ENCODE measurements at places on chromosomes 1 and 21.

- no peak for DNase-seq
Observed at GRCh38 chr21:18155508-18156193, 89.0 kb upstream of the CHODL start.

DNA sequence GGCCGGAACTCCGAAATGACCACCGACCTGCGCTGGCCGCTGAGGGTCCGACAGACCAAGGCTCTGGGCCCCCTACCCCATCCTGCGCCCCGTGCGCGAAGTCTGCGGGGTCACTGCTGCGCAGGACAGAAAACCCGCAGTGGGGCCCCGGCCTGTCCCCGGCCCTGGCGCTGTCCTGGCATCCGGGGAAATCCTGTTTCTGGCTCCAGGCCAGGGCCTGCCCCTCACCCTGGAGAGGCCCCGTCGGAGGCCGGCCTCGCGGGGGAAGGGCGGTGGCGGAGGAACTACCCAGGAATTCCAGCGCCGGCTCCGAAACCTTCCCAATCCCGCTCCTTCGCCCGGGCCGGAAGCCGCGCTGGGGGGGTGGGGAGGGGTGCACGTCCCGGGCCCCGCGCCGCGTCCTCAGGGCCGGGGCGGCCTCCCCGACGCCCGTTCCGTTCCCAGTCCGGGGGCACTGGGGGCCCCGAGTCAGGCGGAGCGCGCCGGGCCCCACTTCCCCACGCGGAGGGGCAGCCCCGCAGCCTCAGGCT lies 77.0 kb downstream of the MORN1 start:
- peak; percentile 79 for DNase-seq

DNA sequence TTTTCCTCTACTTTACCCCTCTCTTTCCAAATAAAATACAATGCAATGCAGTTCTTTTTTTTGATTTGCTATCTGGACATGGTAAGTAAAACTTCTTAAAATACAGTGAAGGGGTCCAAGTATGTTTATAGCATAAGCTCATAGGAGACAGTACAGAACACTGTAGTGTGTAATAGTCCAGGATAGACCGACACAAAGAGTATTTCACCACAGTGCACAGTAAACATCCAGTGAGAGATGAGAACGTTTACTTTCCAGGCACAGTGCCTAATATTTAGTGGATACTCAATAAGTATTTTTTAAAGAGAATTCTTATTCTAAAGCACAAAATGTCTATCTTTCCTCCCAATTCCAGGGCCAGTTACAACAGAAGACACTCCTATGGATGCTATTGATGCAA lies 14.9 kb downstream of the MIA3 start:
- DNase-seq, result no peak

GRCh38 chr1:41444785-41445184 lies 39.7 kb downstream of the EDN2 start:
- DNase-seq, result no peak

GRCh38 chr1:177571076-177571475 lies 398.8 kb downstream of the SEC16B start:
- DNase-seq, result no peak

DNA sequence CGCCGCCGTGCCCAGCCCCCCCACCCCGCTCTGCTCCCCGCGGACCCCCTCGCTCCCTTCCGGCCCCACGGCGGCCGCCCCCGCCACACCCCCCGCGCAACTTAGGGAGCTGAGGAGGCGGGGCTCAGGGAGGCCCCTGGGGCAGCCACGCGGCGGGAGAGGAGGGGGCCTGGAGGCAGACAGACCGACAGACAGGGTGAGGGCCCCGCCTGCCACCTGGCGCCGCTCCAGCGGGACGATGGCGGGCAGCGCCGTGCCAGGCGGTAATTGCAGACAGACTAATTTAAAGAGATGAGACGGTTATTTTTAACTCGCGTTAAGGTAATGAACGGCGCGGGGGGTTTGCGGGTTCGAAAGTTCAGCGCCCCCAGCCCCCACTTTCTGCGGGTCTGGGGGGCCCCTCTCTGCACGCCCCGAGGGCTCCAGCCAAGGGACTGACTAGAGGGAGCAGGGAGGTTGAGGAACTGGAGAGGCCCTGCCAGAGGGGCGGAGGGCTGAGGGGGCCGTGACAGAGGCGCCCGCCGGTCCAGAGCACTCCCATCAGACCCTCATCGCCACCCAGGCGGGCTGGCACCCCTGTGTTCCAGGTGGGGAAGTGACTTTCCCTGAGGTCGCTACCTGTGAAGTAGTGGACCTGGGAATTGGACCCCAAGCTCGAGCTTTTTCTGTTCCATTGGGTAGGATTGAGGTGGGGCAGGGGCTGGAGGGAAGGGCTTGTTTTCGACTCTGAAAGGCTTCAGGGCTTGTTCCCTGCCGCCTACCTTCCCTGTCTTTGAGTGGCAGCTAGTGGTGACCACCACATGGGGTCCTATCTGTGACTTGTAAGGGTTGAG lies 5.4 kb downstream of the FOXO6 start:
- peak; percentile 66 for DNase-seq

DNA sequence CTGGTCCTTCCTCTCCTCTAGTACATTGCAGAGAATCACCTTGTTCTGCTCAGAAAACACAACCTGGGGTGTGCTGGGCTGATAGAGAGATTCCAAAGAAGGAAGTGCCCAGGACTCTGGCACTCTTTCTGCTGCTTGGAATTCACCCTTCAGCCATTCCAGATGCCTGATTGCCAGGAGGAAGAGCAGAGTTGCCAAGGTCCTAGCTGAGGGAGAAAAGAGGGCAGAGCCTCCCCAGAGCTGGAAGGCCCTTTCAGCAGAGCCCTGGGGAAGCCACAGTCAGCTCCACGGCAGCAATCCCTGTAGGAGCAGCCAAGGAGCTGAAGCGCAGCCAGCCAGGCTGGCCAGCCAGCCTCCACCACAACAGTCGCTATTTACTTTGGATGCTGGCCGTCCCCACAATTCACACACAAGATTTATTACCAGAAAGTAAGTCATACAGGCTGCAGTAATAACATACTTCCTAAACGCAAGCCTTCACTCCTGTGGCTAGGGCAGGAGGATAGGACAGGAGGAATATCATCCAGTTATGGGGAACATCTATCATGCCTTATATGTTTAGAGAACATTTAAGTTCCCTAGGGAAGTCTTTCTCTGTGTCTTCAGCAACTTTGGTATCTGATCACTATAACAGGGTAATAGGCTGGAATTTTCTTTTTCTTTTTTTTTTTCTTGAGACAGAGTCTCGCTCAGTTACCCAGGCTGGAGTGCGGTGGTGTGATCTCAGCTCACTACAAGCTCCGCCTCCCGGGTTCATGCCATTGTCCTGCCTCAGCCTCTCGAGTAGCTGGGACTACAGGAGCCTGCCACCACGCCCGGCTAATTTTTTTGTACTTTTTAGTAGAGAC lies 36.6 kb upstream of the SLC44A3 start:
- DNase-seq, result no peak

- DNase-seq, result no peak
Observed at GRCh38 chr1:111489604-111490003, 13.8 kb downstream of the ADORA3 start.

GRCh38 chr1:21706151-21706835 lies 37.1 kb upstream of the RAP1GAP start:
- DNase-seq, result no peak

- DNase-seq, result peak; percentile 66
Observed at GRCh38 chr1:212699104-212699624, 476 bp downstream of the BATF3 start.

- no peak for DNase-seq
Observed at GRCh38 chr1:94186946-94187345, 50.4 kb downstream of the ARHGAP29 start.

- DNase-seq, result peak; percentile 77
Observed at GRCh38 chr1:241828463-241829021, 19.5 kb upstream of the EXO1 start.

DNA sequence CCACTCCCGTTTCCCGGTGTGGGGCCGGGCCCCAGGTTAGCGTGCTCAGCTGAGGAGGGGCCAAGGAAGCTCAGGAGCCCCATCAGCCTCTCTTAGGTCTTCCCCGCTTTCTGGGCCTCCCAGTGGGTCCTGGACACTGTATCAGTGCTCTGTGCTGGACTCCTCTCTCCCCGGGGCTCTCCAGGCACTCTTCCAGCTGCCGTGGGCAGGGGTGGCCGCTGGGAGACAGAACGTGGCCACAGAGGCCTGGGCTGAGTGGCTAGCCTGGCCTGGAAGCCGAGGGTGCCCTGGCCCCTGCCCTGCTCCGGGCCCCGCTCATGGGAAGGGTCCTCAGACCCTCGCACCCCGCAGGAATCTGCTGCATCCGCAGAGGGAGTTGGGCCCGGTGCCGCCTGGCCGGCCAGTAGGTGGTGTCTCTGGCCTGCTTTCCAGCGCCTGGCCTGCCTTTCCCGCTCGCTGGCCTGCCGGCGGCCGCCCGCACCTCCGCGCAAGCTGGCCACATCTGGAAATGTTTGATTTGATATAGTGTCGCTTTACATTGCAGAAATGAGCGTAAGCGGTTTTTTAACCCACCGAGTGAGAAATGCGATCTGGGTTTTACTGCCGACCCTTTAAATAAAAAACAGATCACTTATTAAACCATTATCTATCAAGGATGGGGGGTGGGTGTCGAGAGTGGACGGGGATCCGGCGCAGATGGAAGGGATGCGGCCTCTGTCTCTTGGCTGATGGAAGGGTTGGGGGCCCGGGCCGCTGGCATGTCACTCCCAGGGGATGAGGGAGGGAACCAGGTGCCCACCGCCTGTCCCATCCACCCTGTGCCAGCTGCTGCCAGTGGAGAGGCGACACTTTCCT lies 74.4 kb upstream of the TTC34 start:
- DNase-seq, result peak; percentile 80

DNA sequence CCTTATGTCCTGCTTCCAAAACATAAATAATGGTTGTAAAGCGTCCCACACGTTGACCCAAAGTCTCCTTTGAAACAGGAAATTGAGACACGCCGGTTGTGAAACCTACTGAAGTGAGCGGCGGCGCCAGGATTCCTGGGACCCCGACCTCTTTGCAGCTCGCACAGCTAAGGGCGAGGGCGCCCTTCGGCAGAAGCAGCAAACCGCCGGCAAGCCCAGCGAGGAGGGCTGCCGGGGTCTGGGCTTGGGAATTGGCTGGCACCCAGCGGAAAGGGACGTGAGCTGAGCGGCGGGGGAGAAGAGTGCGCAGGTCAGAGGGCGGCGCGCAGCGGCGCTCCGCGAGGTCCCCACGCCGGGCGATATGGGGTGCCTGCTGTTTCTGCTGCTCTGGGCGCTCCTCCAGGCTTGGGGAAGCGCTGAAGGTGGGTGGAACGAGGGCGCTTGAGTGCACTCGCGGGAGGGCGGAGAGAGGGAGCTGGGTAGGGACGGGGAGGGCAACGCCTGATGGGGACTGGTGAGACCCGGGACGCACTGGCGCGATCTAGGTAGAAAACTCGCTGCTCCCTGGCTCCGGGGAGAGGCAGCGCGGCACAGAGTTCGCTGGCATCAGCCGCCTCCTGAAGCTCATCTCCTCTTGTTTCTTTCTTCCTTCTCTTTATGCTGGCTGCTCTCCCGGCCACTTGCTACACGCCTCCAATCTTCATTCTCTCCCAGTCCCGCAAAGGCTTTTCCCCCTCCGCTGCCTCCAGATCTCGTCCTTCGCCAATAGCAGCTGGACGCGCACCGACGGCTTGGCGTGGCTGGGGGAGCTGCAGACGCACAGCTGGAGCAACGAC lies at the start of gene CD1D:
Gene CD1D (plus strand): TSS at position 155 of the 836 bp plus-strand sequence. CDS start 207 bp downstream, at position 362.
- DNase-seq, result peak; percentile 83

- peak; percentile 2 for DNase-seq
Observed at GRCh38 chr1:42934541-42935312, 23.9 kb downstream of the SLC2A1 start.

DNA sequence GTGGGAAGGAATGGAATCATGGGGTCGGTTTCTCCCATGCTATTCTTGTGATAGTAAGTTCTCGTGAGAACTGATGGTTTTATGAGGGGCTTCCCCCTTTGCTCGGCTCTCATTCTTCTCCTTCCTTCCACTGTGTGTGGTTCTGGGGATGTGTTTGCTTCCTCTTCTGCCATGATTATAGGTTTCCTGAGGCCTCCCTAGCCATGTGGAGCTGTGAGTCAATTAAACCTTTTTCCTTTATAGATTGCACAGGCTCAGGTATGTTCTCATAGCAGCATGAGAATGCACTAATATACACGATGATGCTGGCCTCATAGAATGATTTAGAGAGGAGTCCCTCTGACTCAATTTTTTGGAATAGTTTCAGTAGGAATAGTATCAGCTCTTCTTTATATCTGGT lies 195.4 kb upstream of the IVNS1ABP start:
- DNase-seq, result no peak

- no peak for DNase-seq
Observed at GRCh38 chr1:225930566-225930965, 6.5 kb upstream of the PYCR2 start.

GRCh38 chr1:109582021-109582420 lies 33.6 kb downstream of the GNAI3 start:
- DNase-seq, result no peak

DNA sequence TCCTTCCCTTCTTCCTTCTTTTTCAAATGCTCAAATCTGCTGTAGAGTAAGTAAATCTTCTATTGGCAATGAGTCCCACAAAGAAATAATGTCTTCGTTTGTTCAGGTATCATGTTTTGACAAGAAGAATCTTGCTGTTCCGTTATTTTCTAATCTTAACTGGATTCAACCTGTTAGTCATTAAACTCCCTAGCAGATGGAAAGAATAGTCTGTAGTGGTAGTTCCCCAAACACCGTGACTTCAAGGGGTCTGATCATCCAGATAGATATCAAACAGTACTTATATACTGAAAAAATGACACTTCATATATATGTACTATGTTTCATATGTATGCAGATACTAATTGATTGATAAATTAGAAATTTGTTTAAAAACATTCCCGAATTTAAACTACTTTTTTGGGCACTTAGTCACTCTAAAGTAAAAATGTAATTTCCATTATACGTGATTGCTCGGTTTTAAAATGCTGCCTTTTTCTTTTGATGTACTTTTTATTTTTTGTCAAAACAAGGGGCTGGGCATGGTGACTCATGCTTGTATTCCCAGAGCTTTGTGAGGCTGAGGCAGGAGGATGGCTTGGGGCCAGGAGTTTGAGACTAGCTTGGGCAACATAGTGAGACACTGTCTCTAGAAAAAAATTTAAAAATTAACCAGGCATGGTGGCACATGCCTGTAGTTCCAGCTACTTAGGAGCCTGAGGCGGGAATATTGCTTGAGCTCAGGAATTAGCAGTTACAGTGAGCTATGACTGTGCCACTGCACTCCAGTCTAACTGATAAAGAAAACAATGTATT lies 335.7 kb upstream of the SNX7 start:
- no peak for DNase-seq

DNA sequence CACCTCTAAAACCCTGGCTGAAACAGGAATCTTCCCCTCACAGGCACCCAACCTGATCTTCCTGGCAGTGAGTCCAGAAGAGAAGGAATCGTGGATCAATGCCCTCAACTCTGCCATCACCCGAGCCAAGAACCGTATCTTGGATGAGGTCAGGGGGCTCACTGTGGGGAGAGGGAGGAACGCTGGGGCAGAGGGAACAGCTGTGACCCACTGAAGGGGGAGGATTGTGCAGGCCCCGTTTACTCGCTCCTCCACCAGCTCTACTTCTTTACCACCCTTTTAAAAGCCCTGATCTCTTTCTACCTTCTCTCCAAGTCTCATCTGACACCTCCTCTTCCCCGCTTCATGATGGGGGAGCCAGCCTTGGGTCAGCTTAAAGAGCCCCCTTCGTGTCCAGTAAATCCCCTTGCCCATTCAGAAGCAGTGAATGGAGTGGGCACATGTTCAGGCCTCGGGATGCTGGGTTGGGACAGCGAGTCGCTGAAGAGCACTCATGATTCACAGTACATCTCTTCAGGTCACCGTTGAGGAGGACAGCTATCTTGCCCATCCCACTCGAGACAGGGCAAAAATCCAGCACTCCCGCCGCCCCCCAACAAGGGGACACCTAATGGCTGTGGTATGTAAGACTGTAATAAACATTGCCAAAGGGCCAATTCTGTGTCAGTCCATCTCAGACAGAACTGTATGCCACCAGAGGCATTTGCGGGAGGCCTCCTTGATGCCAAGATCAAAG lies 7.3 kb downstream of the PLEKHO1 start:
- no peak for DNase-seq
